ENCODE measurements at places on chromosomes 4 and X.

DNA sequence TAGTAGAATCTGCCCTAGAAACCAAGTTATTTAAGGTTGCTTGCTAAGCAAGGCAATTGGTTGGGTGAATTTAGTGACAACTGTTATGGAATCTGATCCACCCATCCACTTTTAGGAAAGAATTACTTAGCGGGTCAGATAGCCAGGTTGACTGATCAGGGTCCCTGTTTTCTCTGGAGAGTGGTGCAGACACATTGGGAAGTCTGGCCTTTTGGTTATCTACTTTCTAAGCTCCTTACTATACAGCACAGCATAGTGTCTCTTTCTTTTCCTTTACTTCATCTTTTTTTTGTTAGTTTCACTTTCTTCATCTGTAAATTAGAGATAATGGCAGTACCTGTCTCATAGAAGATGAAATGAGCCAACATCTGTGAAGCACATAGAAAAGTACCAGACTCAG, 7.4 kb downstream of the HERC3 start:
- no peak for DNase-seq

DNA sequence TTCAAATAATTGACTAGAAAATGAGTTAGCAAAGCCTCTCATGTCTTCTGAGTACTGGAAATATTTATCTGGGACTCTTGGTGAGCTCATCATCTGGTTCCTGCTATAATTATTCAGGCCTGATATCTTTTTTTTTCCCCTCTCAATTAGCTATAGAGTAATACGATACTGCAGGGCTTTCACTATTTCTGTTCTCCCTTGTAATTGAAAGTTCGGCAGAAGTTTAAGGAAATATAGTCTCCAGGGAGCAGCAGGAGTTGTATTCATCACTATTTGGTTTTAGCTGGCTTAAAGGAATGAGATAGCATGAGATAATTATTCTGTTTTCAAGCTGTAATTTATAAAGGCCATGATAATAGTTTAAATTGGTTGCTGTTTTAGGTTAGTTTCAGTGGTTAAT, 378.6 kb upstream of the EPHA5 start:
- DNase-seq, result no peak

DNA sequence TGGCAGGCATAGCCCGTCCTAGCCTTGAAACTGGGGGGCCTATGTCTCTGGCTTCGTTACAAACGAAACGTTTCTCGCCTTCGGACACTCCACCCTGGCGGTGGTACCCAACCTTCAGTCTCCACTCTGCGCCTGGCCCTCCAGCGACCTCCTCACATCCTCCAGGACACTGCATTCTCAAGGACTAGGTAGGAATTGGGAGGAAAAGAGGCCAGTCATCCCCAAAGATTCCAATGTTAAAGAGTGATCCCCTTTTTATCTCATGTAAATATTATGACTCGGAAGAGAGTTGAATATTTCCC, 2.1 kb upstream of the NKX6-1 start:
- DNase-seq, result no peak

- no peak for DNase-seq
Observed at GRCh38 chr4:114911111-114911510, 202.3 kb downstream of the NDST4 start.

DNA sequence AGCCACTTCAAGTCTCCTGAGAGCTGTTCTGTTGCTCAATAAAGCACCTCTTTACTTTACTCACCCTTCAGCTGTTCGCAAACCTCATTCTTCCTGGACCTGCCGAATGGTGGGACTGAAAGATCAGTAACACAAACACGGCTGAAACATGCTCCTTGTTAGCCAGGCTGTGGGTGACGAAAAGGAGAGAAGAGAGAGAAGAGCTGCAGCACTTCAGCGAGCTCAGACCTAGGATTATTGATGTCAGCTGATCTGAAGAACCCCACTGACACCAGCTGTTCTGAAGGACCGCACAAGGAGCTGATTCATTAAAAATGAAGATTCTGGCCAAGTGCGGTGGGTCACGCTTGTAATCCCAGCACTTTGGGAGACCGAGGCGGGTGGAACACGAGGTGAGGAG, 2020.0 kb upstream of the ADGRL3 start:
- DNase-seq, result no peak

DNA sequence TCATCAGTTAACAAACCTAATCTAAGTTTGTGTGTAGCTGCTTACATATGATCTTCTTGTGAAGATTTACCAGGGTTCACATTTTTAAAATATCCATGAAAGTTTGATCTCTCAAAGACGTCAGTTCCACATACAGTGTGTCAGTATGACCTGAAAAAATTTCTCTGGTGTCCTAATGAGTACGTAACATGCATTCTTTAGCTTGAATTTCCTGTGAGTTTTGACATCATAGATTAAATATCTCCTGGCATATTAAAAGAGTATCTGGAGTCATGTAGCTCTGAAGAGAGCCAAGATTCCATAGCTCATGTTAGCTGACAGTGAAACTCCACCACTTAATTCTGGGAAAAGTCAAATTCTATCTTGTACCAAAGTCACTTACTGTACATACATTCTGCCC, 43.9 kb upstream of the PDLIM5 start:
- DNase-seq, result no peak

- no peak for DNase-seq
Observed at GRCh38 chr4:184115399-184115798, 102.3 kb downstream of the ENPP6 start.

DNA sequence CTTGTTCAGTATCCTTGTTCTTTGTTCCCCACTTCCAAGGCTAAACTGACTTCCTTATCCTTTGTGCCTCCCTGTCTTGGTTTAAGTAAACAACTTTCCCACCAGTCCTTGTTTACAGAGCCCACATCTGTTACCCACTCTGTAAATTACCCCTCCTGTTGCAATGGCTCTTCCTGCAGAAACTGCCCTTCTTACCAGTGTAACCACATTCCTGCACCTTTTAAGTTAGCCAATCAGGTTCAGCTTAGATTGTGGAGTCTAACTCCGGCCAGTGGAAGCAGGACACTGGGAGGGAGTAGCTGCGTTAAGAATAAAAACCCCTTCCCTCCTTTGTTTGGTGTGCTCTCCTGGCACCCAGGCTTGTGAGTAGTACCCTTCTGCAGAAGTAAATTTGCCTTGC, 360.9 kb downstream of the PRDM5 start:
- no peak for DNase-seq

DNA sequence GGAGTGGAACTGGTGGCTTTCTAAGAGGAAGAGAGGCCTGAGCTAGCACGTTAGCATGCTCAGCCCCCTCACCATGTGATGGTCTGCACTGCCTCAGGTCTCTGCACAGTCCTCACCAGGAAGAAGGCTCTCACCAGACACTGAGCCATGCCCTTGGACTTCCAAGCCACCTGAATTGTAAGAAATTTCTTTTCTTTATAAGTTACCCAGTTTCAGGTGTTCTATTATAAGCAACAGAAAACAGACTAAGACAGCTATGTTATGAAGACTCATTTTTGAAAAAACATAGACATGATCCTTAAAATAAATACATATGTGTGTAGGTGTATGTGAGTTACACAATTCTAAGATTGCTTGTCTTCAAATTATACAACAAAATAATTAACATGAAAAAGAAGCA, 74.7 kb downstream of the CEP44 start:
- DNase-seq, result no peak

GRCh38 chr4:80386281-80386886, 50.9 kb downstream of the CFAP299 start:
- no peak for DNase-seq

DNA sequence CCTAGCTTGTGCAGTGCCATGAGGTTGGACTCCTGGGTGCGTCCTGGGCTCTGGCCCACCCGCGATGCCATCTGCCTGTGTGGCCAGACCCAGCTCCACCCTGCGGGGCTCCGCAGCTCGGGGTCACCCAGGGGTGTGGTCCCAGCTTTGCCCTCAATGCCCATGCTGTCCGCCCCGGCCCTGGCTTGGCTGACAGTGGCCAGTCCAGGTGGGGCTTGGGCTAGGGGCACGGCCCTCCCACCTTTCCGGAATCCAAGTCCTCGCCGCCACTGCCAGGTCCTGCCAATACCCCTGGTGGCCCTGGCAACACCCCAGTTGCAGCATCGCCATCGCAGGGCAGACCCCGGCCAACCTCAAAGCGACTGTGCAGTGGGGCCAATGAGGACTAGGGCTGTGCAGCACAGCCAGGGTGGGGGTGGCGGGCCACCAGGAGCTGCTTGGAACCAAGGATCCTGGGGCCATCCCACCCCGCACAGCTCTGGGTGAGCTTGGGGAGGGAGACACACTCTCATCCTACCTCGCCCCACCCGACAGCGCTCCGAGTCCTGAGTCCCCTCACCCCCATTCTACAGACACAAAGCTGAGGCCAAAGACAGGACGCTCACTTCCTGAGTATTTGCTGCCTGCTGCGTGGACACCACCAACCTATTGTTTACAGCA, 80.9 kb downstream of the ZNF718 start:
- DNase-seq, result no peak

DNA sequence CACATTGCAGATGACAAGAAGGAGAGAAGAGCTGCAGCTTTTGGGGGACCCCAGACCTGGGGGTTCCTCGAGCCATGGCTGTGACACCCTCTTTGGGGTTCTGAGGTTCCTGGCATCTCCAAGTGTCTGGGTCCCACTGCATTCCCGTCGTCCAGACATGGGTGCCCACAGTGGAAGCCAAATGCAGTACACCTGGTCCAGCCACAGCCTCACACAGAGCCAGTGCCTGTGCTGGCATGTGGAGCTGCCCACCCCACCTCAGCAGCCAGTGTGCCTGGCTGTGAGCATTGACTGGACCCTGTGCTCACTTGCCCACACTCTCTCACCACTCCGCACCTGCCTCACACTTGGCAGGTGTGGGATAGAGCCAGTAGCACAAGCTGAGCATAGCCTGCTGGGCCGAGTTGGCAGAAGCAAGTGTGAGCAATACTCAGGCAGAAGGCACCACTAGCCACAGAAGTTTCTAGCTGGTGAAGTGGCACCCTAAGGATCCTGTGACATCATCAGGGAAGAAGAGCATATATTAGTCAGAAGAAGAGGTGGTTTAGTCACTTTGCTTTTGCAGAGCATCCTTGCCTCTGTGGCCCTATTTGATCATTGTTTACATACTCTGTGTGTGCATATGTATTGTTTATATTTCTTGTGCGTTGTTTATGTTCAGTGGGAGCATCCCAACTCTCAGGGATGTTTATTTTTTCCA, 65.0 kb upstream of the MAGEB2 start:
- no peak for DNase-seq

DNA sequence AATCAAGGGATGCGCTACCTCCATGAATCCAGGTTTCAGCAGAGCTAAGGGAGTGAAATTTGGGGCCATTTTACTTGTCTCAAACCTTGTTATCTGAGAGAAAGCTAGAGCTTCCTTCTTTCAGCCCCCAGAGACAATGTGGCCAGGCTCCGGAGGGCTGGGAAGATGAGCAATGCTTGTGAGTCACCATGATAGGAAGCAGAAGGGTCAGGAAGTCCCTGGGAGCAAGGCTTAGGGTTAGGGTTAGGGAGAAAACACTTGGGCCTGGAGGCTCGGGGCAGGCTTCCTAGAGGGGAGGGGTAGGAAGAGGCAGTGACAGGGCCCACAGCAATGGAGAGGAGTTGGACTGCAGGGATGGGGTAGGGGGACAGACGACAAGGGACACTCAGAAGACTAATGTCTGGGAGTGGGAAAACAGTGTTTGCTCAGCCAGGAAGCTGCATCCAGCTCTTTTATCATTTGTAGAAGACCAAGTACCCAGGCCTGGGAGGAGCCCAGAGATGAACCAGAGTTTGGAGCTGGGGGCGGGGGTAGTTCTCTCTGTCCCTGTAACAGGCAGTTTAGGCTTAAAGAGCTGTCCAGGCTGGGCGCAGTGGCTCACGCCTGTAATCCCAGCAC, 16.4 kb upstream of the PORCN start:
- DNase-seq, result no peak

DNA sequence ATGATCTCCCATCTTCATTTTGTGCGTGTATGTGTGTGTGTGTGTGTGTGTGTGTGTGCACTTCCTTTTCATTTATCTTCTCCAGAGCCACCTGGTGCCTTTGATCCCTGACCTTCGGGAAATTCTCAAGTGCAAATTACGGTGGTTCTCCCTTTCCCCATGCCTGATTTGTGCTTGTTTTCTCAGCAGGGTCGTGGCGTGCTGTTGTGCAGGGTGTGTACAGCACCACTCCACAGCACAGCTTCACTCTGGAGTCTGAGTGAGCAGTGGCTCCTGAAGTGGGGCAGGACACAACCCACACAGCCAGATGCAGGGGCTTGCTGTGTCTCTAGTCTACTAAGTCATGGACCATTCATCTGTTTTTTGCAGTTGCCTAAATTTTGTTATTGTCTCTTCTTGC, 114.2 kb upstream of the TBC1D9 start:
- no peak for DNase-seq

- no peak for DNase-seq
Observed at GRCh38 chrX:51902510-51903050, 9.2 kb downstream of the MAGED1 start.

DNA sequence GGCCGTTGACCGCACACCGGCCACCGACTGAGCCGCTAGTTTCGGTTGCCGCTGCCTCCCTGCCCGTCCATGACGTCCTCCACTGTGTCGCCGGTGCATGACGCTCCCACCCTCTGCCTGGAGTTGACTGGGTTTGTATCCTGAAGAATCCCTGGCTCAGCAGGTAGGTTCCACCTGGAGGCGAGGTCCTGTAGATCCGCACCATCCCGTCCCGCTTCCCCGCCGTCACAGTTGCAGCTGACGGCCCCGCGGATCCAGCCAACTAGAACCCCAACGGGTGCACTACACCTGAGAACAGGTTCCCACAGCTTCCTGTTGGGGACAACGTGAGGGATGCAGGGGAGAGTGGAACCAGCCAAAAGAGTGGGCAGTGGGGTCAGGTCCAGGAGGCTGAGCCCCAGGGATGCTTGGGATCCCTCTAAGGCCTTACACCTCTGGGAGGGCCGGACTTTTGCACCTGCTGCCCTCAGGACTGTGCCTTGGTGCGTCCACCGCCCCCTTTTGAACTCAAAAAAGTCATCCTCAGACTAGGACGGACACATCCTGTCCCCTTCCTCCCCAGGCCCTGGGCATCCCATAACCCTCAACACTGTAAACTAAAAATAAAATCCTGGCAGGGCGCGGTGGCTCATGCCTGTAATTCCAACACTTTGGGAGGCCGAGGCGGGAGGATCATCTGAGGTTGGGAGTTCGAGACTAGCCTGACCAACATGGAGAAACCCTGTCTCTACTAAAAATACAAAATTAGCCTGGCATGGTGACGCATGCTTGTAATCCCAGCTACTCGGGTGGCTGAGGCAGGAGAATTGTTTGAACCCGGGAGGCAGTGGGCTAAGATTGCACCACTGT, 1.1 kb upstream of the SLBP start:
- no peak for DNase-seq

GRCh38 chr4:3369781-3370674, 71.7 kb upstream of the HGFAC start:
- DNase-seq, result no peak

GRCh38 chrX:94288972-94289371, 615.0 kb downstream of the FAM133A start:
- no peak for DNase-seq

- no peak for DNase-seq
Observed at GRCh38 chr4:122889726-122890125, 32.7 kb downstream of the NUDT6 start.
